Stimulated activated CD8-positive, alpha-beta memory T cell treated with anti-CD3 and anti-CD28 coated beads, Interleukin-4, amount 100 ng/mL, for 1 hour (primary cell): ENCODE measurements at places on chromosomes 6 and 20.

- no peak for DNase-seq
Measured at GRCh38 chr6:25389471-25389870, 110.3 kb downstream of the CARMIL1 start.

GRCh38 chr20:51837436-51837835, 35.1 kb upstream of the SALL4 start:
- DNase-seq, result no peak

DNA sequence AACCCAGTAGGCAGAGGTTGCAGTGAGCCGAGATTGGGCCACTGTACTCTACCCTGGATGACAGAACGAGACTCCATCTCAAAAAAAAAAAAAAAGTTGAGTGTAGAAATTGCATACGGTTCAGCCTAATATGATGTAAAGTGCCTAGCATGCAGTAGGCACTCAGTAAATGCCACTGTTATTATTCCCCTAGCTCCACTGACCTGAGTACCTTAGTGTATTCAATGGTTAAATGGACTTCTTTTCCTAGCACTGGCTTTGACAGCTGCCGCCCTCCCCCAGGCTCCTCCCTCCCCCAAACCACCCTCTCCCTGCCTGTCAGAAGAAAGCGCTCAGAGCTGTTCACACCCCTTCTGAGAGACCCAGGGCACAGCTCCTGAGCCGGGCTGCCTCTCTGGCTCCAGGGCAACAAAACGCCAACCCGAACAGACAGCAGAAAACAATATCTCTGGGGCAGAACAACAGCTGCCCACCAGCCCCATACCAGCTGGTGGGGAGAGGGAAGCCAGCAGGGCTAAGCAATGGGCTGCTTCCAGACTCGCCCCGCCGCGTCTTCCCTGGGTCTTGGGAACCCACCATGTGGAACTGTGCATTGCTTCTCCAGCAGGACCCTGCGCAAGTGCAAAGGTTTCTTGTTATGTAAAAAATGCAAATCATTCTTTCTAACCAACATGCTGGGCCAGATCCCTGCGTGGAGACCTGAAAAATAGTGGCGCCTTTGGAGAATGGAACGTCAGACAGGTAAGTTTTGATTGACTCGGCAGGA, 4.5 kb downstream of the CPNE5 start:
- no peak for DNase-seq

DNA sequence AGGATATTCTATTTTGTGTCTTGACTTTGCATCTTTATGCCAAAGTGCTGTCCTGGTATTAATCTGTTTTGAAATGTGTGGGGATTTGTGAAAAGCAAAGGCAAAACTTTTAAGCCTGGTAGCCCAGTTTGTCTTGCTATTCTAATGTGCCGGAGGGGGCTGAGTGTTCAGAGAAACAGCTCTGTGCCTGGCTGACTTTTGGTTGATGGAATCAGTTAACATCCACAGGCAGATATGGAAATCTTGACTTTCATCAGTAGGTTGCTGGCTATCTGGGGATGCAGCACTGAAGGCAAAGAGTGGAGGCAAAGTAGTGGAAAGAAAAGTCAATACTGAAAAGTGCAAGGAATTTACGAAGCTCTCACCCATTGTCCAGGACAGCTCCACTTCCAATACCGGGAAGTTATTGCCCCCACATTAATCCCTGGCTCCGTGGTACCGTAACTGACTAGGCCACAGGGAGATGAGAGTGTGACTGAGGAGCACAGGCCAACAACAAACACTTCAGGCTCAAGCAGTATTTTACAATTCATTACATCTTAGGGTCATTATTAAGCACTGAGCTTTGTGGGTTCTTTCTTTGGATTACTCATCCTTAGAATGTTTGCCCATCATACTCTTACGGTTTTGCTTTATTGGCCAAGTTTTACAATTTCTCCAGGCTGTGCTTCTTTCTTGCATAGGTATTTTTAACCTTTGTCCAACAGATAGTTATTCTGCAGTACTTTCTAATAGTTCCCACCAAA, 164.6 kb downstream of the MTFR2 start:
- no peak for DNase-seq

GRCh38 chr6:39057251-39058155, 8.9 kb downstream of the GLP1R start:
- no peak for DNase-seq

DNA sequence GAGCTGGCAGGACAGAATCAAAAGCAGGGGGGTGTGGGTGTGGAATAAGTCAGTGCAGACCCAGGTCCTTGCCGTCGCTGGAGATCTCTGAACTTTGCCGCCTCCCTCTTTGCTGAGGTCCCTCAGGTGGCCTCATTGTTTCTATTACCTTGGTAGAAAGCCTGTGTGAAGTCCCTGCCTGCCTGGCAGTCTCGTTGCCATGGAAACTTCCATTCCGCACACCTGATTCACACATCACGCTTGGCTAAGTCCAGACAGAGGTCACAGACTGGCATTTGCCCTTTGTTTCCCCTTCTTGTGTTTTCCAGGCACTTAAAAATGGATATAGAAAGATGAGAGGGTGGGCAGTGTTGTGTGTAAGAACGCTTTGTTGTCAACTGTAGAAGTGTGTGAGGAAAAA, 260.6 kb downstream of the PRL start:
- DNase-seq, result no peak

GRCh38 chr6:76342611-76343160, 270.2 kb upstream of the IMPG1 start:
- DNase-seq, result no peak
